ENCODE measurements at places on chromosomes 7 and 10.

DNA sequence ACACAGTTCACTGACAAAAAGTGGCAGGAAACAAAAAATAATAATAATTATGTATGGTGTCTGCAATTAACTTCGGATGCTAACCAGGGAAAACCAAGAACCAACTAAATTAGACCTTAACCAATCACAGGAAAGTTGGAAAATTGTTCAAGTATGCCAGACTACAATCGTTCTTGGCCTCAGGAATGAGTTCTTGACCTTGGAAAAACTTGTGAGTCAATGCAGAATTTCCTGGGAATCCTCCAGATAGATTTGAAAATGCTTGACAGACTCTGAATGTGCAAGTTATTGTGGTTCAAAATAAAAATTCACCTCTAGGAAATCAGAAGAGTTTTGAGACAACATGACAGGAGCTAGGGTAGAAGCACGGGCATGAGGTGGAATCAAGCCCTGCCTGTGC is 171.5 kb downstream of the C7orf25 start:
- DNase-seq, result no peak

DNA sequence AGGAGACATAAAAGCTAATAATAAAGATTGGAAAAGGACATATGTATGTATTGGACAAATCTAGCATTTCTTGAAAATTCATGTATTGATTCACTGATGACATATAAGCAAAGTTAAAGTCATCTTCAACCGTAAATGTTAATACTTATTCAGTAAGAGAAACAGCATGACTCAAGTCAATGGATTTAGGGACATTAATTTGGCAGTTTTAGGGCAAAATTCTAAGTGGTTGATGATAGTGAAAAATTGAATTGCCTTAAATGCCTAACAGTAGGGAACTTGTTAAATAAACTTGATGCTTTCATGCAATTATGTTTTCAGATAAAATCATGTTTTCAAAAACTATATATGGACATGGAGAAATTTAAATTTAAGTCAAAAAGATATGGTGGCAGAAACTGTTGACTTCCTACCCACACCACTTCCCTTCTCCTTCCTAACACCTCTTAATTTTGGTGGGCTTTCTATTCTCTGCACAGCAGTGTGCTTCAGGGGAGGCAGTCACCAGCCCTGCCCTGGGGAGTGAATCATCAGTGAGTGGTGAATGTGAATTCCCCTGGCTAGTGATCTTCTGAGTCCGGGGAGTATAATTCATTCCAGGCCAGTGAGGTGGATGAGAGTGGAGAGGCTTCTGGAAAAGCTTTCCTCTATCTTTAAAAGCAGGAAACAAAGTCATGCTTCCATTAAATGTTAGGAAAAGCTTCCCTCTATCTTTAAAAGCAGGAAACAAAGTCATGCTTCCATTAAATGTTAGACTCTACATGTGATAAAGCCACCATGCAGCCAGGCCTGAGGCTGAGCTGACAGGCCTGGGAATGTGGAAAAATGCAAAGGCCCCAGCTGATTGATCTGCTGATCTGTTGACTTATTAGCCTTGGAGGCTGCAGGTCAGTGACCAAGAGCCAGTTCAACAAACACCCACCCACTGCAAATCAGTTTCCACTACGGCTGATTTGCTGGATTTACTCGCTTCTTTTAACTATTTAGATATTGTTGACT is 25.2 kb upstream of the ITGB1 start:
- DNase-seq, result peak; percentile 84

DNA sequence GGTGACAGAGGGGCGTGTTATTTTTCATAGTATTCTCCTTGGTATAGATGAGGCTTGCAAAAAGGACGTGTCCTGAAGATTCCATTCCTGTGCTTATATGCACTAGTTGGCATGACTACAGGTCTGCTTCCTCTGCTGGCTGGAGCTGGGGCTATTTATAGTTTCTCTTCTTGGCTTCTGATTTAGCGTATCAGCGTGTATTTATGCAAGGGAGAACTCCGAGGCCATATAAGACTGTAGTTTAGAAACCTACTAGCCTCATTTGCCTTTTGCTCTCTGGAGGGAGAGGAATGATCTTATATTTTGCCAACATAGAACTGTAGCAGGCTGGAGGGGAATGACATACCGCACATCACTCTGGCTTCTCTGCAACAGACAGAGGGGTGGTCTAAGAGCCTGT is 39.7 kb downstream of the CACNB2 start:
- DNase-seq, result no peak

DNA sequence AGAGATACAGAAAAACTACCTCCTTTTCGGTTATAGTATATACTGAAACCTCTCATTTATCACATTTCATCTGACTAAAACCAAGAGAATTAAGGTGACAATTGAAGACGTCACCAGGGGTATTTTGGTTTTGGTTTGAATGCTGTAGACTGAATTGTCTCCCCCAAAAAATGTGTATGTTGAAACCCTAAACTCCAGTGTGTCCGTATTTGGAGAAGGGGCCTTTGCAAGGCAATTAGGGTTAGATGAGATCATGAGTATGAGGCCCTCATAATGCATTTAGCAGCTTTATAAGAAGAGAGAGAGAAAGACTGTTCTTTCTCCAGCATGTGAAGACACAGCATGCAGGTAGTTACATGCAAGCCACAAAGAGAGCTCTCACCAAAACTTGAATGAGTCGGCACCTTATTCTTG is 59.5 kb downstream of the CACNA2D1 start:
- no peak for DNase-seq

DNA sequence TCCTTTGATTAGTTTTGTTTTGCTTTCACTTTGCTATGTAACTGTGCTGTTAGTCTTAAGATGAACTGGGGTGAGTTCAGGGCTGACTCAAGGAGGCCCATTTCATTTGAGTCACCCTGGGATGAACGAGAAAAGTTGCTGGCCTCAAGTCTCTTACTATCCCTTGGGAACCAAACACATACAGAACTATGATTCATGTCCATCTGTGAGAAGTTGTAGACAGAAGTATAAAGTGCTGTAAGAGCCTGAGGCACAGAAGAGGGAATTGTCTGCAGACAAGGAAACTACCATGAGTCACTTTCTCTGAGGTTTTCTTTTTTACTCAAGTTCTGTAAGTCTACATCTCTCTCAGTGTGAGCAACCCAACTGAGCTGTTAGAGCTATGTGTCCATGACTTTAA is 179.8 kb upstream of the CSTF2T start:
- peak; percentile 100 for DNase-seq

GRCh38 chr10:3623746-3624145 is 161.3 kb downstream of the KLF6 start:
- DNase-seq, result peak; percentile 83

GRCh38 chr10:80281292-80281691 is 8.2 kb downstream of the MAT1A start:
- DNase-seq, result no peak

DNA sequence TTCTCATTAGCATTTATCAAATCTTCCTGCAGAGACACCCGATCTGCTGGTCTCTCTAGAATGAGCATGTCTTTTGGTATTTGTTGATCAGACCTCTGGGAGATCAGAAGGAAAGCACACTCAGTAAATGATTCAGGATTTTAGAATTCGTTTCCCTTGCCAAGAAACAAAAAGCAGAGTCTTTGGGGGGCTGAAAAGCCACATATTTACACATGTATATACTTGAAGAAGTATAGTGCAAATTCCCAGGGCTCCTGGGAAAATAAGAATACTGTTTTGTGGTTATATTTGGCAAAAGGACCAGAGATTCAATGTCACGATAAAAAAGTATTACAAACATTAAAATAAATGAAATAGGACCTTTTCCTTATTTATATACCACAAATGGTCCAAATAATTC is 100.2 kb downstream of the AGMO start:
- peak; percentile 90 for DNase-seq

- DNase-seq, result peak; percentile 39
Measured at GRCh38 chr10:36608251-36608650, 517.1 kb upstream of the ANKRD30A start.

- DNase-seq, result no peak
Measured at GRCh38 chr10:96758423-96758822, 38.1 kb upstream of the PIK3AP1 start.

- DNase-seq, result no peak
Measured at GRCh38 chr7:158975526-158976467, 119.4 kb downstream of the DYNC2I1 start.

- DNase-seq, result no peak
Measured at GRCh38 chr10:122696687-122697086, 3.0 kb downstream of the C10orf120 start.

DNA sequence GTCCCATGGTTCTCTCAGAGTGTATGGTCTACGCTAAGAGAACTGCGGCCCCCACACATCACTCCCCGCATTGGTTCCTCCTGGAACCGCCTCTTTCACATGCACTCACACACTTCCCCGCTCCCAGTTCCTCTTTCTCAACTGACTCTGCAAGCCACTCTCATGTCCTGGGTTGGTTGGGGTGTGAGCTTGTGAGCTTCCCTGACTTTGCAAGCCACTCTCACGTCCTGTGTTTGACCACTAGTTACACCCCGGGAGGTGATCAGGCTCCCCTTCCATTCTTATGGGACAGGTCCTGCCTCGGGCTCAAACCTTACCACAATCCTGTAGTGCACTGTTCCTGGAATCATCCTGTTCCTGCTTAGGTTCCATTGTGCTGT is 105.0 kb downstream of the TRIM24 start:
- DNase-seq, result no peak

- no peak for DNase-seq
Measured at GRCh38 chr10:112584276-112584675, 137.3 kb downstream of the VTI1A start.

- DNase-seq, result no peak
Measured at GRCh38 chr10:78269060-78269459, 235.4 kb downstream of the RPS24 start.

GRCh38 chr7:5143106-5143505 is 46.9 kb upstream of the WIPI2 start:
- no peak for DNase-seq

GRCh38 chr7:2864999-2865670 is 21.0 kb upstream of the GNA12 start:
- no peak for DNase-seq

DNA sequence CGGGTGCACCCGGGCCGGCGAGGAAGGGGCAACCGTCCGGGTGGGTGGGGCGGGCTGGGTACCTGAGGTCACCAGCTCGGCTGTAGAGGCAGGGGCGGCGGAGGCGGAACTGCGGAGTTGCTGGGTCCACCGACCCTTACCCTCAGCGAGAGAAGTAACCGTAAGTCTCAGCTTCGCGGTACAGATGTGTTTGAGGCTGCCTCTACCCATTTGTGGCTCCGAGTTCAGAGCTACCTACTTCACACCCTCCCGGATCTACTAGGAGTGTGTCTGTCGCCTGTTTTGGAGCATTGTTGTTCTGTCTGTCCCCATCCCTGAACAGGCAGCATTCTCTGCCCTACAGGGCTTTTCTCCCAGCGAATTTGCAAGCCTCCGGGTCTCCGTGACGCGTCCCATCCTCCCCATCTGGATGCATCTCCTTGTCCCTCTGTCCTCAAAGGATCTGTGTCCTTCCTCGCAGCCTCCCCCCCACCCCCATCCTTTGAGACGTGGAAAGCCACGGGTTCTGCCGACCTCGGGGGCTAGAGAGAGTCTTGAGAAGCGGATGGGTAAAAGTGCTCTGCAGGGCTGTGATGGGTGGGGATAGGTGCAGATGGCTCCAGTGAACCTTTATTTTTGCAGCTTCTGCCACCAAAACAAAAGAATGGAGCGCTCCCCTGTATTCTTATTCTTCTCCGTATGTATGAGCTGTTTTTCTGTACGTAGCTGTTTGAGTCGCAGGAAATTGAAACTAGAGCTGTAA is 757 bp downstream of the ANKIB1 start:
- DNase-seq, result no peak

DNA sequence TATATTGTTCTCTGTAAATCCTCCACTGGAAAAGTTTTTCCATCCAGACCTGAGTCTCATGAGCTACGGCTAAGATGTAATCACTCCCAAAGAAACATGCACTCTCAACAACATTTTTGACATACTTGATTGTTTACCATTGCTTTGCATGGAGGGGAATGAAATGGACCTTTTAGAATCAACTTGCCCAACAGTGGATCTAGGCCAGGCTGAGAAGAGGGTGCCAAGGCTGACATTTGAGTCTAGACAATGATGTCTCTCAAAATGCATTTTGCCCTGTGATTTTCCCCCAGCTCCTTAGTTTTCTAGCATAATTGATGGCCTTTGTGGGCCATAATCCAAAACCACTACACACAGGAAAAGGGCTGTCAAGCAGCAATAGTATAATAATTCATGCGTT is 297.9 kb upstream of the KLF6 start:
- no peak for DNase-seq

DNA sequence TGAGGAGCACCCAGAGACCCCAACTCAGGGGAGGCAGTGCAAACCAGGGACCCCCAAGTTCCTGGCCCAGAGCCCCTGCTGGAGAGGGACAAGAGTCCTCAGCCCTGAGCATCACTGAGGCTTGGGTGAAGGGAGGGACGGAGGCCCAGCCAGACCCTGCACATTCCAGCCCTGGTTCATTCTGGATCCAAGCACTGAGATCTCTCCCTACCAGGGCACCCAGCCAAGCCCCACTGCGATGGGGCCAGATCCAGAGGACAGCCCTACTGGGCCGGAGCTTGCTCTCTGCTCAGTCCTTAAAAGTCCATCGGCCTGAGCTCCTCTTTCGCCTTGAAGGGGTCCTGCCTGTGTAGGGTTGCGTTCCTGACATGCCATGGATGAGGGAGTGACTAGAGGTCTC is 40.5 kb upstream of the RABGEF1 start:
- no peak for DNase-seq

DNA sequence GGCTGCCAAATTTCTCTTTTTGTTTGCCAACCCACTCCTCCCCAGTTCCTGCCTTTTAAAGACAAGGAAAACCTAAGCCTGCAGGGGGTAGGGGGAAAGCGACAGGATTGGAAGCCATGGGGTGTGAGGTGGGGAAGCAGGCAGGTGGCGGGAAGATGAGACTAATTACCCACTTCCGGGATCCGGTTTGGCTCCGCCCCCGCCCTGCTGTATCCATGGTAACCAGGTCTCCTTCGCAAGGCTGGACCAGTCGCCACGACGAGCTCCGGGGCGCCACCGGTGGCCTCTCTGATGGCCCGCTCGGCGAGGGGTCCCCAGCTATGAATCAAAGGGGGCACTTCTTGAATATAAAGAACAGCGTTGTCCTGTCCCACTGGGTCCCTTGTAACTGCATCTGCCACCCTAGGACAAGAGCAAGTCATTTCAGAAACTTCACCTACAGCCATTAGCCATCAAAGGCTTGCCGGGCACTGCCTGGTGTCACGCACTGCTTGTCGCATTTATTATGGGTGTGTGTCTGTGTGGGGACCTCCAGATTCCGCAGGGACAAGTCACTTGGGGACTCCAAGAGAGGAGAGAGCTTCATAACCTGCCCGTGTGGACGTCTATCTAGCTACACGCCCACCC is 55.4 kb upstream of the LMTK2 start:
- DNase-seq, result no peak

DNA sequence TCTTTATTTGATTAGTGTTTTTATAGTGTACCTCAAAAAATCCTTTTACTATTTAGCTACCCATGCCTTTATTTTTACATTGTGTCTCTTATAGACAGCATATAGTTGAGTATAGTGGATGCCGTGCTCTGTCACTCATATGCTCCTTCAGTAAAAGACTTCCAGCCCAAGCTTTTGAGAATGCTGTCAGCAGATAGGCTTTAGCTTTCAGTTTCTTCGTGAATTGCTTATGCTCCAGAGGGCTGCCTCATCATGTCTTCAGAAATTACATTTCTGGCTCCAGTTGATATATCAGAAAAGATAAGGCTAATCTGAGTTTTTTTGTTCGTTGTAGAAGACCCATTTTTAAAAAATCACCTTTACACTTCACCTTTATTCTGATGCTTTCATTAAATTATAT is 332.0 kb downstream of the NXPH1 start:
- no peak for DNase-seq
